ENCODE measurements at places on chromosomes 1 and 21.

- no peak for DNase-seq
These were observed 699.9 kb downstream of the MATN1 start for GRCh38 chr1:30023339-30024022.

- DNase-seq = no peak
These were observed 16.4 kb downstream of the INPP5B start for GRCh38 chr1:37930246-37931101.

DNA sequence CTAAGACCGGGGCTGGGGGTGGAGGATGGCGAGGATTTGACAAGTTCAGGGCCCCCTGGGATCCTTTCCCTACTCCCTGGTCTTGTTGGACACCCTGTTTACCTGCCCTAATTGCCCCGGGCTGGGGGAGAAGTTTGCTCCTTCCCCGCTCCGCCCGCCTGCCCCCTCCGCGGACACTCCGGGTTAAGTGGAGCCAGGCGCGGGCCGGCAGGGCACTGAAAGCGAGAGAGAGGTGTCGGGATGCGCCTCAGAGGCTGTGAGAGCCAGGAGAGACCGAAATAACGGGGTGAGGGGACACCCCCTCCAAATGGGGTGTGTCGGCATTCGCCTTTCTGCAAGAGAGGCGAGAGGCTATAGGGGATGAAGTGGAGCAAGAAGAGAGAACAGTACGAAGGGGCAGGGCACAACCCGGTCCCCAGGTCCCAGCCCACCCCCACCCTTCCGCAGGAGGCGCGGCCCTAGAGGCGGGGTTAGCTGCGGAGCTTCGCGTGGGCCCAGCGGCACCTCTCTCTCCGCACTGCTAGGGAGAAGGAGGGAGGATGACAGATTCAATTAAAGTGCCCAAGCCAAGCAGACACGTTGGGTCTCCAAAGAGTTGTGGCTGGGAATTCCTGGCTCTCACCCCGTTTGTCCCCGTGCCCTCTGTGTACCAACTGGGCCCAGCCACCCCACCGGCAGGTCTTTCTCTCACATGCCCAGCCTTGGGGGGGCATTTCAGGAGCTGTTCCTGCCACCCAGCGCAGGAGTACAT, 3.8 kb downstream of the EFNA3 start:
- DNase-seq = no peak

DNA sequence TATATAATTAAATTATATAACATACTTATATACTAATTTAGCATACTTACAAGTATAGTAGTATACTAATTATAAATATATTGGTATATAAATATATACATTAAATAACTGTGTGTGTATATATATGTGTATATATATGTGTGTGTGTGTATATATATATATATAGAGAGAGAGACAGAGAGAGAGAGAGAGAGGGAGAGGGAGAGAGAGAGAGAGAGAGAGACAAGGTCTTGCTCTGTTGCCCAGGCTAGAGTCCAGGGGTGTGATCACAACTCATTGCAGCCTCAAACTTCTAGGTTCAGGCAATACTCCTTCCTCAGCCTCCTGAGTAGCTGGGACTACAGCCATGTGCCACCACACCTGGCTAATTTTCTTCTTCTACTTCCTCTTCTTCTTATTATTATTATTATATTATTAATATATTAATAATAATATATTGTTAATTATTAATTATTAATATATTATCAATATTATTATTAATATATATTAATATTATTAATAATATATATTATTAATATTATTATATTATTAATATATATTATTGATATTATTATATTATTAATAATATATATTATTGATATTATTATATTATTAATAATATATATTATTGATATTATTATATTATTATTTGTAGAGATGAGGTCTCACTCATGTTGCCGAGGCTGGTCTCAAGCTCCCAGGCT, 185.5 kb downstream of the CRB1 start:
- DNase-seq = no peak

DNA sequence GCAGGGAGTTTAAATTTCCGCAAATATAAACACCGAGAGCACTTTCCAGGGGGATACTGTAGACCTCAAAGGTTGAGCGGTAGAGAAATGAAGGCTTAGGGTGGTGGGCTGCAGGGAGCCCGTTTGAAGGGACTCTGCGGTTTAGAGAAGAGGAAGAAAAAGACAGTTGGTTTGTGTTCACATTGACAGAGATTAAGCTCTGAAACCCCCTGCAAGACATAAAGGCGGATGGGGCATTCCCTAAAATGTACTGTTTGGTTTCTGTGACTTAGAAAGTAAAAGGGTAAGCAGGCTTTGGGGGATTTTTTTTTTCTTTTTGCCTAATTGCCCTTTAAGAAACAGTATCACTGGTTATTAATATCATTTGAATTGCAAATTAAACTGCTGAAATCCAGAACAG, 1.3 kb downstream of the KAZN start:
- no peak for DNase-seq

DNA sequence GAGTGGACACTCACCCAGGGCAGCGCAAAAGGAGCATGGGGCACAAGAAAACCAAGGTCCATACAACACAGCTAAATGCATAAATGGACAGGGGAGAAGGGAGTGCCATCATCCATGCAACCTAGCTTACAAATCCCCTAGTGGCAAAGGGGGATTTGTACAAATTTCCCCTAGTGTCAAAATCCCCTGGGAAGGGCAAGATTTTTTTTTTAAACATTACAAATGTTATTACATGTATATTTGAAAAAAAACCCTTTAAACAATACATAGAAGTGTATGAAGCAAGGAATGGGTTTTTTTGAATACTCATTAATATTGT, 89.6 kb upstream of the IVNS1ABP start:
- no peak for DNase-seq

DNA sequence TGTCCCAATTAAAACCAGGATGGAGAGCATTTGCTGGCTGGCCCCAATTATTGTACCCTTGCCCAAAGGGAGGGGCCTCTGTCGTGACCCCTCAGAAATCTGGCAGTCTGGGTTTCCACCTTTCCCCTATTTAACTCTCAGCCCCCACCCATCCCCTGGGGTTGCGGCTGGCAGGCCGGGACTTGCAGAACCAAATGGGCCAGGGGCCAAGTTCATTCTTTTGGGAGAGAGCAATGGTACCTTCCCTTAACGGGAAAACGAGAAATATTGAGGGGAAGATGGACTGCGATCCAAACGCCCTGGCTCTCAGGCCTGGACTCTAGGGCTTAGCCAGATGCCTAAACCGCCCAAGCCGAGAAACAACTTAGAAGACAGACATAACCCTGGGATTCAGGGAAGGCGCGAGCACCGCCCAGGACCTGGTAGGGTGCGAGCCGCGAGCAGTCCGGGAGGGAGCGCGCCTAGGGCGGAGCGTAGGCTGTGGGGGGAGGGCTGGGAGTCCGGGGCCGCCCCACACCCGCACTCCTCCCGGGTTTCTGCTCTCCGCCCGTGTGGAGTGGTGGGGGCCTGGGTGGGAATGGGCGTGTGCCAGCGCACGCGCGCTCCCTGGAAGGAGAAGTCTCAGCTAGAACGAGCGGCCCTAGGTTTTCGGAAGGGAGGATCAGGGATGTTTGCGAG, at the start of gene SLC27A3:
Gene SLC27A3, plus strand, starts transcription at position 628 of the 678 bp plus-strand sequence. CDS start 91 bp downstream, outside the sequence.
- DNase-seq = peak; percentile 55

DNA sequence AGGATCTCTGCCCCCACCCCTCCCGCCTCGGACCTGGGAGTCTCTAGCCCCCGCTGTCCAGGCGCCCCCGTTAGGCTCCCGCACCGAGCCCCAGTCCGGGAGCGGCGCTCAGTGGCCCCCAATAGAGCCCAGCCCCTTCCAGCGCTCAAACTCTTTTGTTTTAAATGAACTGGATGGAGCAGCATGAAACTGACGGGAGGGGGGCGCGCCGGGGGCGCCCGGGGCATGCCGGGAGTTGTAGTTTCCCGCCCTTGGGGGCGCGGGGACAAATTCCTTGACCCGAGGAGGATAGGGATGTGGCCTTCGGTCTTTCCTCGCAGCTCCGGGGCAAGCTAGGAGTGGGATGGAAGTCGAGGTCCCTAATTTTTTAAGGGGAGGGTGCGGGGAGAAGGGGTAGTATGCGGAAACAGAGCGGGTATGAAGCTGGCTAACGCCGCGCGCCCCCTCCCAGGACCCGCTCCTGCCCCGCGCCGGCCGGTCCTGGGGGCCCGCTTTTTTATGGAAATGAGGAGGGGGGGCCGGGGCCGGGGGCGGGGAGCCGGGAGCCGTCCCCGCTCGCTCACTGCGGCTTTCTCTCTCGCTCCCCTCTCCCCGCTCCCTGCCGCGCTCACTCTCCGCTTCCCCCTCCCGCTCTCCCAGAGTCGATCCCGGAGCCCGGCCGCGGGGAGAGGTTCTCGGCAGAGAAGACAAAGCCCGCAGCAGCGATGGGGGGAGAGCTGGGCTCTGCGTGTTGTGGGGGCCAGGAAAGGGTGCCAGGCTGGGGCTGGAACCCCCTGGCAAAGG, at the start of gene MEX3A:
Gene MEX3A, minus strand, starts transcription at position 157 of the 783 bp plus-strand sequence. CDS start 467 bp downstream, outside the sequence.
- peak; percentile 81 for DNase-seq

- peak; percentile 29 for DNase-seq
These were observed 31.1 kb downstream of the INAVA start for GRCh38 chr1:200925831-200926230.

- peak; percentile 53 for DNase-seq
These were observed 10.7 kb downstream of the EPHA2 start for GRCh38 chr1:16145030-16145661.

DNA sequence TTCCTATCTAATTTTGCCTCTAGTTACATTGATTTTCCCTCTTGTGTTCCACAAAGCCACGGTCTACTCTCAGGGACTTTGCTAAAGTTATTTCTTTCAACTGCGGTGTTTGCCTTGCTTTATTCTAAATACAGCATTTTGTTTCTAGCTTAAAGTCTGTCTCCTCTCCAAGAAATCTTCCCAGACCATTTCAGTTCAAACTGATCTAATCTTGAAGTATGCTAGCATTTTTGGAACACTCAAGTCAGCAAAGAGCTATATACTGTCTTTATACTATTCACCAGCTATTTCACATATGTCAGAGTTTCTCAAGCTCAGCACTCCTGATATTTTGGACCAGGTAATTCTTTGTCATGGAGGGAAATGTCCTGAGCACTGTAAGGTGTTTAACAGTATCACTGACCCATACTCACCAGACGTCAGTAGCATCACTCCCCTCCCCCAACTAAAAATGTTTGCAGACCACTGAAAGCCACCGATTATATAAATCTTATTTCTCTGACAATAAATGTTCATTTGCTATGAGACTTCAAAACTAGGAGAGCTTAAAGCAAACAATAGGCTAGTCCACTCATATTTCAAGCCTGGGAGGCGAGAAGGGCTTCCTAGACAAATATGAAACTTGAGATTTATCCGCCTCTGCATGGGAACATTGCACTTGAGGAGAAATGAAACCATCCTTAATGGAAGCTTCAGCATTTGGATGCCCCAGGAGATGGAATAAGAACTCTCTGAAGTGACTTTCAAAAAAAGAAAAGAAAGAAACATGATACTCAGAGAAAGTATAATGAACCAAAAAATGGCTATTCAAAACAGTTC, 81.1 kb downstream of the KIAA0319L start:
- DNase-seq = no peak

DNA sequence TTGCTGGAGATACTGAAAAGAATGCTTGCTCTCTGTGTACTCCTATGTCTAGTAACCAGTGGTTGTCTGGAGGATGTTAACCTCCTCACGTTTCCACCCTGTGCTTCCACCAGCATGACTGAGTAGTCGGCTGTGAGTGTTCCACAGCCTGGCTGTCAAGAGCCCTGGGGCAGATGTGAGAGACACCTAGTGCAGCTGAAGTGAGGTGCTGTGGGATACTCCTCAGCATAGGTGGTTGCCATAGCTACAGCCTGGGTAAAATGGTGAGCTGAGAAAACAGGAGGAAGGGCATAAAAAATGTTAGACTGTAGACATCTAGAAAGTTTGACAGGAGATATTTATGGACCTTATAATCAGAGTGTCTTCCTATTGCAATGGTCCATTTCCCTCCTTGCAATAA, 15.8 kb downstream of the IVL start:
- DNase-seq = no peak

DNA sequence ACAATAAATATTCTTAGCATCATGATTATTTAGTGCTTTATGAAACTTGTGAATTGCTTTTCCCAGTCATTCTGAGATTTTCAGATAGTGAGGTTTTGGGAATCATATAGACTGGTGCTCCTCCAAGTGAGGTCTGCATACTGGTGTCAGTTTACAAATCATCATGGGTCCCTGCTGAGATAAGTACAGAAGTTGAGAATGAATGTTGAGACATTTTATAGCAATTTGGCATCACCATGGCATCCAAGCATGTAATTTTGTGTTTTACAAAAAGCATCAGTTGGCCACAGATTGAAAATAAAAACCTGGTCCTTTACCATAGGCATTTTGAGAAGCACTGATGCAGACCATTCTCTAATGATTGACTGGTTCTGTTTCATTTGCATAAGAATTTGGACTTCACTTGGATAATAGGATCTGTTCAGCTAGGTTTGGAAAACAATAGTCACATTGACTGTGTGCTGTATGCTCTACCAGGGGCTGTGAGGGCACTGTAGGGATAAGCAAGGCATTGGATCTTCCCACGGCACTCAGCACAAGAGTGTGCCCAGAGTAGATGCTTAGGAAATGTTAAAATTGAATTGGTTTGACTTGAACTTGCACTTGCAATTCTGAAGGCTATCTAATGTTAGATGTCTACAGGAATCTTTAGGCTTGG, 79.0 kb upstream of the JUN start:
- no peak for DNase-seq

DNA sequence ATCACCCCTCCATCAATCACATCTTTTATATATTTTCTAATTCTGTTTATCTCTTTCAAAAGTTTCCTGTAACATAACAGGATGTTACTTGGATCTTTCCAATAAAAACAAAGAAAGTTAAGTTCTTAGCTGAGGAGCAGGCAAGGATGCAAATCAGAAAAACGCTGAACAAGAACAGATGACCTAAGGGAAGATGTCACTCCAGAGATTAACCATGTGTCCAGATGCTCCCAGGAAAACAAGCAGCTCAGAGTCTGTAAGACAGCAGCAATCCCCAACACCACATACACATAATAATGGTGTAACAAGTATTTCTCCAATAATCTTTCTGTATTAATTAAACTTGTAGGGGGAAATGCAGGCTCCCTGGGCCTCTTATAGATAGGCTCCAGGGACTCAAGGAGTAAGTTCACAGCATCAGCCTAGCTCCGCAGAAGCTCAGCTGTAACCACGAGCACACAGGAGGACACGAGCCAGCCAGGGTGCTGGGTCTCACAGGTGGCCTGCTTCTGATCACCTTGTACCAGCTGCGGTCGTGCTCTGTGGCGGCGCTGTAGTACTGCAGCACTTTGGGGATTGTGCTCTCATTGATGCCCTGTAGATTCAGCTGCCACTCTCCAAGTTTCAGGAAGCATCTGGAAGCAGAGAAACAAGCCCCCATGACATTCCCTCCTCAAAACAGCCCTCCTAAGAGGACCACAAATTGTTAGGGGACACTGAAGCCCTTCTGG, 33.1 kb upstream of the EXOSC10 start:
- no peak for DNase-seq

Measured in fibroblast of skin of abdomen (primary cell).